Left renal pelvis (tissue), 4 donors: ENCODE measurements at places on chromosomes 5 and 9.

- no peak for DNase-seq
These were observed 596.9 kb upstream of the WWC1 start for GRCh38 chr5:167694325-167695147.

DNA sequence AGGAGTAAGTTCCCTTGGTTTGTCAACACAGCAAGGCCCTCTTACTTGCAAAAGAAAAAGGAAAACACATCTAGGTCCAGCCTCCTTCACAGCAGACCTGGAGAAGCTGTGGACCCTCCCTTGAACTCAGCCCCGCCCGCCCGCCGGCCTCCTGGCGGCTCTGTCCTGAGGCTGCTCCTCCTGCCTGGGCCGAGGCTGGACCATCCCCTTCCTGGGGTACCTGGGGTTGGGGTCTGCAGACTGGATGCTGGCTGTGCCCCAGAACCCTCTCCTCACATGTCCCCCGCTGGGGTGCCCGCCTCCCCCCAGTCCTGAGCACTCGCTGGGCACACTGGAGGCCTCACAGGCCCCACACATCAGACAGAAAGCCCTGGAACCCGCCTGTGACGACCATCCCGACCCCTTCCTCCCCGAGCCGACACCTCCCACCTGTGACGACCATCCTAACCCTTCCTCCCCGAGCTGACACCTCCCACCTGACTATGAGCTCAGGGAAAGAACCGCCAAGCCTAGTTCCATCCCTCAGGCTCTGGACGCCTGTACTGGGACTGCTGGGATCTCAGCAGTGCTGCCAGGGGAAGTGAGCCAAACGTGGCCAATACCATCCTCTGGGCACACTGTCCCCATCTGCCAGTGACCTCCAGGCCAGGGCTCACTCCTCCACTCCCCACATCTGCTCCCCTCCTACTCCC is 7.2 kb upstream of the TMEM210 start:
- DNase-seq: no peak

DNA sequence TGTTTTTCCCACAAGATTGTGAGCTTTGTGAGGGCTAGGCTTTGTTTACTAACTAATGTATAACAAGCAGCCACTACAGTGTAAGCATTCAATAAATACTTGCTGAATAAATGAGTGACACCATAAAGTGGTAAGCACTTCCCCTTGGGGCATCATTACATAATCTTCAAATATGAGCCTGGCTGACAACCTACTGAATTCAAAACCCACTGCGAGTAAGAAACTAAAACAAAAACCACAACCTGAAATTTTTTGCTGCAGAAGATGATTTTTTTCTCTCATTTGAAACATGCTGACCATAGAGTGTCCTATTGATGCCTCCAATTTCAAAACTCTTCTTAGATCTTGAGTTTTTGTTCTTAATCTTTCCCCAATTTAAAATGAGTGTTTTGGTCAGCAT is 331.3 kb upstream of the CCNG1 start:
- no peak for DNase-seq

- no peak for DNase-seq
These were observed 99.6 kb downstream of the BASP1 start for GRCh38 chr5:17316970-17317459.

DNA sequence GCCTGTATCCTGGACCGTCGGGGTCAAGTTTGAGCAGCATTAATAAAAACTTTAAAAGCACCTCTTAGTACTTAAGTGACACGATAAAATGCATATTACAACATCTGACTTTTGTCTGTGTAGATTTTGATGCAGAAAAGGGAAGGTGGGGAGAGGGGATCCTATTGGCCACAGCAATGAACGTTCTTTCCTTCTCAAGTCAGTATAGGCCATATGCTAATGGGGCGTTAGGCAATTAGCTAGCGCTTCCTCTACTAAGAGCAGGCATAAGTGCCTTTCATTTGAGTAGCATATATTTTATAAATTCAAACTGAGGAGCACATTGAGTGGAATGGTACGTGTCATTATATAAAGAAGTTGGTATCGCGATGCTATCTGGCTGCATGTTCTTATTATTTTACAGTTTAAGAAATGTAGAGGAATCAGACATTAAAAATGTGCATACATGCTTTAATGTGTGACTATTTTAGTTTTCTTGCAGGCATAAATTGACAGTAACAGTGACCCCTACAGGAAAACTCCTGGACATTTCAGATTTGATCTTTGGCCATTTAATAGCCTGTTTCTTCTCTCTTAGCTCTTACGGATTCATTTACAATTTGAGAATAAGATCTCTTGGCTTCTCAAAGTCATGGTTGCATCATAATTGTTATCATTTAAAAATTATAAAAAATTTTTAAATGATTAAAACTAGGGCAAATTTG is 1.1 kb upstream of the GNA14 start:
- no peak for DNase-seq

- no peak for DNase-seq
These were observed 15.0 kb upstream of the HMGCR start for GRCh38 chr5:75322066-75322465.
